Progenitor cell of endocrine pancreas (in vitro differentiated cells): ENCODE measurements at places on chromosomes 16 and 17.

DNA sequence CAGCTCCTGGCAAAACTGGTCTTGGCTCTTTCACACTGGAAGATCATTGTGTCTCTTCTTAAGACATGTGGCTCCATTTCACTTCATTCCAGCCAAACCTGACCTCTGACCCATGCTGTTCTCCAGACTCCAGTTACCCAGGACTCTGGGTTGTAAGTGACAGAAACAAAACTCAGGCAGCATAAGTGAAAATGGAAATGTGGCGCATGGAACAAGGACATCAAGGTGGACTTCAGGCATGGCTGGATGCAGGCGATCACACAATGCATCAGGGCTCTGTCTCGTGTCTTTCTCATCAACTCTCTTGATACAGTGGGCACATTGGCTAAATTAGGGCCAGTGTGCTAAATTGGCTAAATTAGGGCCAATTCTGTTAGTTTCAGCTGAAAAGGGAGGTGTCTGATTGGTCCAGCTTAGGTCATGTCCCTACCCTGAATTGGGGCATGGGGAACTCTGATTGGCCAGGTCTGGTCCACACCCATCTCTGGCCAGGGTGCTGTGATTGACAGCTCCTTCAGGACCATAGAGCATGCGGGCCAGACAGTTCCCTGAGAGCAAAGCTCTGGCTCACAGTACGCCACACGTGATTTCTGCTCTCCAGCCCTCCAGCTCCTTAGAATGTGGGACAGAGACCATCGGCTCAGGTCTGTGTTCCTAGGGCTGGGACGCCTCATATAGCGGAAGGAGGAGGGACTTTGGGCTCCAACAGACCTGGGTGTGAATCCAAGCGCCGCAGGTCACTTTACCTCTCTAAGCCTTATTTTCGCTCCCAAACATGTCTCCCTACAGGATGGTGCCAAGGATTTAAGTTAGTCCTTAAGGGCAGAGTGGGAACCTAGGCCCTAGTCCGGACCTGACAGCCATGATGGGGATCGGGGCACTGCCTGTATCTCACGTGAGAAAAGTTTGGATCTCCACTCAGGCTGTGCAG lies 17.5 kb downstream of the SOCS1 start:
- no peak for DNase-seq

GRCh38 chr17:19728084-19728495 lies 11.7 kb upstream of the SLC47A2 start:
- no peak for DNase-seq

DNA sequence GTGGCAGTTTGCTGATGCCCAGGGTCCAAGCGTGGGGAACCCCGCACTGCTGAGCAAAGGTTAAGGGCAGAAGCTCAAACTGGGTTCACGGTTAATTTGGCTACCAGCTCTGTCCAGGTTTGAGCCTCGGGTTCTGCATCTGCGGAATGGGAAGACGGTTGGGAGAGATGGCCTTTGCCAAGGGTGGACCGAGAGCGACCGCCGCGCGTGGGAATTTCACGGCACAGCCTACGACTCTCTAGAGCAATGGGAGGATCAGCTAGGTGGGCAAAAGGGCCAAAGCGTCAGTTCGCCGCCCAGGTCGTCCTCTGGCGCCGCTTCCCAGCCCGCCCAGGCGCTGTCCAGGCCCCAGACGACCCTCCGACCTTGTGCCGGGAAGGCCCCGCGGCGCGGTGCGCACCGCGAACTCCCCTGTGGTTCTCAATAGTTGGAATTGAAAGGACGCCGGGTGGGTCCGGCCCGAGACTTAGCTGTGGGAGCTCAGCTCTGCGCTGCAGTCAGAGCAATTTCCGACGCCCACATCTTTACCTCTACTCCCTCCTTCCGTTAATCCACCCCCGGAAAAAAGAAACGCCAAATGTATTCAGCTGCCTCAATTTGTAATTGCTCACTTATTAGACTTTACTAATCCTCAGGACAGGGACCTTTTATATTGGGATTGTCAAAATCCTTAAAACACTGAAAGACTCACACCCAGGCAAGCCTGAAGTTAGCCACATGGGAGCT lies 2.5 kb upstream of the HS3ST3B1 start:
- no peak for DNase-seq

- no peak for DNase-seq
Observed at GRCh38 chr16:57614536-57614935, 13.9 kb upstream of the ADGRG1 start.

GRCh38 chr17:57987581-57988300 lies at the start of gene VEZF1:
VEZF1 (minus strand) TSS chr17:57988254; CDS start chr17:57988111, 143 bp downstream.
- DNase-seq: peak; percentile 69

GRCh38 chr17:61235001-61235826 lies 164.4 kb upstream of the TBX2 start:
- DNase-seq: no peak

DNA sequence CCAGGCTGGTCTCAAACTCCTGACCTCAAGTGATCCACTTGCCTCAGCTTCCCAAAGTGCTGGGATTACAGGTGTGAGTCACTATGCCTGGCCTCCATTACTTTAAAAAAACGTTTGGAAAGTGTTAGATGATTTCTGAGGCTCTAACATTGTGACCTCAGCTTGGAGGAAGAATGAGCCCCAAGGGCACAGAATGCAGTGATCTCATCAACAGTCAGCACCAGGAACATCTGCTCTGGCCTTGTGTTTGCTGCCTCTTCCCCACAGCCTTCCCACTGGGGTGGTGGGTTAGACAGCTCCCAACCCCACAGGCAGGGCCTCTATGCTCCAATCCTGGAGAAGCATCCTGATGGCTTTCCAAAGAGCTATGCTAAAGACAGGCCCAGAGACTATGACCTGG lies 37.7 kb upstream of the SREBF1 start:
- DNase-seq: no peak

DNA sequence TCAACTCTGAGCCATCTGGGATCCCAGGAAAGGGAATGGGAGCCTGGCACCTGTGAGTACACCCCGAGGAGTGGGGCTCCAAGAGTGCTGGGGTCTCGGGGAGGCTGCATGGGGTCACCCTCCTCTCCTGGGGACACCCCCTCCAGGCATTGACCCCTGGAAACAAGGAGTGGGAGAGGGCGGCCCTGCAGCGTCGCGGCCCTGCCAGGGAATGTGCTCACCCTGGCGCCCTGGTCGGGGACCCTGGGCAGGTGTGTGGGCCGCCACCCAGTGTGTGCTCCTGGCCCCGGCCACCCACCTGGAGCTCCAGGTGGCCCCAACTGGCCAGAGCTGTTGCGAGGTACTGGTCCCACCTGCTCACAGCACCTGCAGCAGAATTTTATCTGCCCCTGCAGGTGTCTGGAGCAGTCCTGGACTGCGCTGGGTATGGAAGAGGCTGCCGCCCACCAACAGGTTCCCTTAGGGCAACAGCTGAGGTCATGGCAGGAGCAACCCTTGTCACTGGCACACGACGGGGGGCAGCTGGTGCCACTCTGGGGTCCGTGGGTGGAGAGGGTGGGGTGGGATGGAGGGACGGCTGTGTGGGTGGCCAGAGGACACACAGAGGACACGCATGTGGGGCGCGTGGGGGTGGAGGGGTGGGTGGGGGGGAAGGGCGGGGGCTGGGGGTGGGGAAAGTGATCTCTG lies 5.4 kb upstream of the PABPN1L start:
- DNase-seq: no peak

DNA sequence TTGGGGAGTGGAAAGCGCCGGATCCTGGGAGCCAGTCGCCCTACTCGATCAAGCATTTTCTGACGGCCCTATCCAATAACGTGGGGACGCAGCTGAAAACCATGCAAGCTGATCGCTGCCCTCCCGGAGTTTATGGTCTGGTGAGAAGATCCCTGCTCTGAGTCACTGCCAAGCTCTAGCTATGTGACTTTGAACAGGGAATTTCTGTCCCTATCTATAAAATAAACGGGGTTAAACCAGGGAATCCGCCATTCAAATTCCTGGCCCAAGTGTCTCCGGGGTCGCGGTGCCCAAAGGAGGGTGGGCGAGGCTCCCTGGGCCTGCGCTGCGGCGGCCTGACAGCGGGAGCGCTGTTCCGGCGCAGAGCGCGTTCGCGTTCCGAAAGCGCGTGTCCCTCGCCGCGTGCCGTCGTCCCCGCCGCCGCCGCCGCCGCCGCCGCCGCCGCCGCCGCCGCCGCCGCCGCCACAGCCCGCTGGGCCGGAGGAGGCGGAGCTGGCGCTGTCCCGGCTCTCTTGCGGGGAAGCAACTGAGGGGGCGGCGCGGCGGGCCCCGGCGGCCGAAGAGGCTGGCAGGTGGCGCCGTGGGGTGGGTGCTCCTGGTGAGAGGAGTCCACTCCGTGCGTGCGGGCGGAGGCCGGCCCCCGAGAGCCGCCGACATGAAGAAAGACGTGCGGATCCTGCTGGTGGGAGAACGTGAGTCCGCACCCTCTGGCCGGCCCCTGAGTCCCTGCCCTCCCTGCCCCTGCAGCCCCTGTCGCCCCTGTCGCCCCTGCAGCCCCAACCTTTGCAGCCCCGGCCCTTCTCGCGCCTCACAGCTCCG lies at the start of gene RHOT1:
RHOT1 (plus strand) TSS at position 465 of the 819 bp plus-strand sequence; CDS start at position 656, 191 bp downstream.
- peak; percentile 72 for DNase-seq

DNA sequence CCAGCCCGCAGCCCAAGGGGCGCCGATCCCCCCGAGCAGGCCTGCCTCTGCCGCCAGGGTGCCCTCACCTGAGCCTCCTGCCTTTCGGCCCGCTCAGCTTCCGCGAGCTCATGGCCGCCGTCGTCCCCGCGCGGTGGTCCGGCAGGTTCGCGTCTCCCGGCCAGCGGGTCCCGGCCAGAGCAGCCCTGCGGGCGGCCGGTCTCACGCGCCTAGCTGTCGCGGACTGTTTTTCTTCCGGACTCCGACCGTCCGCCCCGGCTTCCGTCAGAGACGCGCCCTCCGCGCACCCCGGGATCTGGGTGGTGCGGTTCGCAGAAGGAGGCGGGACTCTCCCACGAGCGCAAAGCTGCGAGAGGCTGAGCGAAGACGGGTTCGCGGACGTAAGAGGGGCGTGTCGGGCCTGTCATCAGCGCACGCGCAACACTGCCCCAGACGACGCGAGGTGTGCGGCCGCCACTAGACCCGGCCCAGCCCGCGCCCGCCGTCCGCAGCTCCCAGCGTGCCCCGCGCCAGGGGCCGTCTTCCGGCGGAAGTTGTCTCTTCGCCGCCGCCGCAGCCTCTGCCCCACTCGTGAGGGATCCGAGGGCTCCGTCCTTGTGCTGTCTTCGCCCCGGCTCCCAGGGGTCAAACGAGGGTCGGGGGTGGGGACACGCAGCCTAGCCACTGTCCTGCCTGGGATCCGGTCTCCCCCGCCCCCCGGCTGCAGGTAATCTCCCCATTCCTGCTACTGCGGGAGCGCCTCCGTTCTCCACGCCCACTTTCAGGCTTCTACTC lies at the start of gene INPP5K:
INPP5K (minus strand) TSS at position 225 of the 774 bp plus-strand sequence; CDS start at position 112, 113 bp downstream.
- peak; percentile 92 for DNase-seq

- no peak for DNase-seq
Observed at GRCh38 chr16:2467528-2468232, 3.4 kb upstream of the NTN3 start.

- no peak for DNase-seq
Observed at GRCh38 chr17:31096106-31096436, 1.3 kb downstream of the NF1 start.

DNA sequence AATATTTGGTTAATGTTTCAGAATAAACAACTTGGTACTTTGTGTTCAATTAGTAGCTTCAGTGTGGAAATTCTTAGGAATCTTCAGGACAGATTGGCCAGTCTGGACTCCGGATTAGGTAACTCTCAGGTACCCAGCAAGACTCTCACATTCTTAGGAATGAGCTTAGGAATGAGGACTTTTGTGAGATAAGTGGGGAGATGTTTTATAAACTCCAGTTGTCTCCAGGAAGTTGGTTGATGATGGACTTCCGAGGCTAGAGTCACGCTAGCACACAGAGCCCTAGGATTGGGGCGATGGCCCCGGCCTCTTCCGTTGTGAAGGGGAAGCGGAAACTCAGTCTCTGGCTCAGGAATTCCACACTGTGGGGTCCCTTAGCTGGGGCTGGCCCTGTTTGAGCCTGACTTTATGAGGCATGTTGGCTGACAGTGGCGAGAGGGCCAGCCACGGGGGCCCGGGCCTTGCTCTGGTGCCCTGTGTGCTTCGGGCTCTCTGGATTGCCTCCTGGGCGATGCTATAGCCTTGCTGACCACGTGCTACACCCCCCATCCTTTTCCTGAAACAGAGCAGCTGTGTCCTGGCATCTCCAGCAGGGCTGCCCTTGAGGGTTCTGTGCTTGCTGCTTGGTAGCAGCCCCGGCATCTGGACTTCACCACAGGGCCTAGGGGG lies 32.4 kb downstream of the RAB11FIP3 start:
- DNase-seq: no peak

DNA sequence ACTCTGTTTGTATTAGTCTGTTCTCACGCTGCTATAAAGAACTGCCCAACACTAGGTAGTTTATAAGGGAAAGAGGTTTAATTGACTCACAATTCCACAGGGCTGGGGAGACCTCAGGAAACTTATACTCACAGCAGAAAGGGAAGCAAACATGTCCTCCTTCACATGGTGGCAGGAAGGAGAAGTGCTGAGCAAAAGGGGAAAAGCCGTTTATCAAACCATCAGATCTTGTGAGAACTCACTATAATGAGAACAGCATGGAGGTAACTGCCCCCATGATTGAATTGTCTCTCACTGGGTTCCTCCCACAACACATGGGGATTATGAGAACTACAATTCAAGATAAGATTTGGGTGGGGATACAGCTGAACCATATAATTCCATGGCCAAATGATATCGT lies 30.9 kb downstream of the ABCC1 start:
- no peak for DNase-seq

GRCh38 chr16:77960766-77961165 lies 61.6 kb upstream of the CLEC3A start:
- DNase-seq: no peak

GRCh38 chr17:82098939-82099763 lies 1.1 kb upstream of the FASN start:
- DNase-seq: no peak

GRCh38 chr17:79438058-79438457 lies 172.8 kb downstream of the RBFOX3 start:
- no peak for DNase-seq

GRCh38 chr17:48729335-48730239 lies 1.0 kb upstream of the HOXB13 start:
- DNase-seq: no peak

DNA sequence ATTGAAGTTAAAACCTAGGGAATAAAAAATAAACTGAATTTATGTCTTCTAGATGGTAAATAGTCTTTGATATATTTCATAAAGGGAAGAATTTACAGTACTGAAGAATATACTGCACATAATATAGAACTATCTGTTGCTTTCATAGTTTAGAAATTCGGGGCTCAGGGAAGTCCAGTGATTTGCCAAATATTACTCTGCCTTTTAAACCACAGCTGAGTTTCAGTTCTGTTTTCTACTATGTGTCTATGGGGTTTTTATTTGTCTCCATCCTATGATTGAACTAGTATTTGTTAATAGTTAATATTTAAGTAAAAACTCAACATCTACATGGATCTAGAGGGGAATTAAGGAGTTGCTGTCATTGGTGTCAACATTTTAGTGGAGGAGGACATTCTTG lies 715.0 kb upstream of the CDH8 start:
- DNase-seq: no peak

DNA sequence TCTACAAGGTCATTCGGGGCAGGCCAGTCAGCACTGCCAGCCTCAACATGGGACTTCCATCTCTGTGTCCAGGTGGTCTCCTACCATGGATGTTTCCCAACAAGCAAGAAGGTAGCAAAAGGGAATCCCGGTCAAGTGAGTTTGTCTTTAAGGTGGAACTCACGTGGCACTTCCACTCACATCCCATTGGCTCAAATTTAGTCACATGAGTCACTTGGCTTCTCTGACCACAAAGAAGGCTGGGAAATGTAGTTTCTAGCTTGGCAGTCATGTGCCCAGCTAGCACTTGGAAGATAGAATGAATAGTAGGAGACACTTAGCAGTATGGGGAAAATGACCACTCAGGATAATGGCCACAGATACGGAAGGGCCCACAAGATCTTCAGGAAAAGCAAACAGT lies 106.6 kb downstream of the AIPL1 start:
- no peak for DNase-seq
